ENCODE measurements at places on chromosomes 13 and 19.

DNA sequence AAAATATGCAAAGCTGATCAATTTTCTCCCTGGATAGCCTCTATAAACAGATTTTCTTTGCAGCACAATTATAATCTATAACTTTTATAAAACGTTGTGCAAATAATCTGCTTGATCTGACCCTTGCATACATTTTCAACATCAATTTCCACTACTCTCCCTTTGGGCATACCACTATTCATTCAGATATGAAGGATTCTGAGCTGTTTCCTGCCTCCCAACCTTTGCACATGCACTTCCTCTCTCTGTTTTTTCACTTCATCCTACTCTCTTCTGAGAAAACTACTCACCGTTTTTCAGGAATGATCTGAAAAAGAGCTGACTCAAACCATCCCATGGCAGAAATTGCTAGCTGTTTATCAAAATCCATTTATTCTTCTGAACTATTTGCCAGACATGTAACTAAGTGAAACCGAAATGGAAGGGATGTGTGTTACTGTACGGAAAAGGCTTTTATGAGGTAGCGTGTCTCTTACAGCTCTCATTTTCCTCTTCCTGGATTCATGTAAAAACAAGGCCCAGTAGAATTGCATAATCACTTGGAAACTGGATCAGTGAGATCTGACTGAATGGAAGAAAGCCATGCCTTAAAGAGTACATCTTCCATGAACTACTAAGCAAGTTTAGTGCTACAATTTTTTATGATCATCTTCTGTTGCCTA lies 1447.3 kb upstream of the MIR17HG start:
- DNase-seq, result no peak

DNA sequence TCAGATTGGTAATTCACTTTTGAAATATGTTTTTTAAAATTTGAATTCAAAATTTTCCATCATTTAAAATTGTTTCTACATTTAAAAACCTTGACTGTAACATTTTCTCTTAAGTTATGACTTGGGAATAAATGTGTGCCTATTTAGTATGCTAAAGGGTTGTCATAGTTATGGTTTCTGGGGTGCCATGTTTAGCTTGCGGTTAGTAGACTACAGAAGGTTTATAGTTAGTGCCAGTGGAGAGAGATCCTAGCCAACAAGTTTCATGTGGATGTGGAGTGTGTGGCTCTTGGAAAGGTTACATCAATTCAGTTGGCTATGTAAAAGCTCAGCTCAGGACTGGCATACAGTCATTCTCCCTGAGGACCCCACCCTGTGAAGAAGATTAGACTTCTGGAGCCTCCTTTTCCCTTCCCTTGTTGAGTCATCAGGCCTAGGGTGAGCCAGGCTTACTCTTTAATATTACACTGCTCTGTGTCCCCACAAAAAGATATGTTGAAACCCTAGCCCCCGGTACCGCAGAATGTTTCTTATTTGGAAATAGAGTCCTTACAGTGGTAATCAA lies 20.4 kb downstream of the LMO7 start:
- DNase-seq, result no peak

DNA sequence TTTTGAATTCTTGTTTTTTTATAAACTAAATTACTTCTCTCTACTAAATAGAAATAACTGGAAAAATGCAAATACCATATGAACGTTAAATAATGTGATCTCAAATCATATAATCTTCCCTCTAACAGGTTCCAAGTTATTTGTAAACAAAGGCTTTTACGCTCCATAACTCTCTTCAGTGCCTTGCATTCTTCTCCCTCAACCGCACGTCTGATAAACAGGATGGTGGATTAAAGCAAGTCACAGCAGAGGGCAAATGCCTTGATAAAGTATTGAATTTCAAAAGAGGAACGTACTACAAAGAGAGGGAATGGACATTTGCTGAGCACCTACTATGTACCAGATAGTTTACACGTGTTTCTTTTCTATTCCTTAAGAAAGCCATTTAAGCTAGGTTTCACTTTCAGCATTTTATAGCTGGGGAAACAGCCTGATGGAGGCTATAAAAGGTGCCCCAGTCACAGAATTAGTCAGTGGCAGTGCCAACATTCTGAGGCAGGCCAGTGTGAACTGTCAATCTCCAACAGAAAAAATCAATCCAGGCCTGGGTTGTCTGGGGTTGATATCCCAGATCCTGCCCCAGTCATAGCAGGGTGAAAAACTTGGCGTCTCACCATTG lies 15.8 kb downstream of the MRPS31 start:
- no peak for DNase-seq

GRCh38 chr13:84831666-84832657 lies 949.7 kb upstream of the SLITRK1 start:
- DNase-seq, result no peak

GRCh38 chr19:2544576-2545415 lies 68.9 kb downstream of the GADD45B start:
- no peak for DNase-seq

DNA sequence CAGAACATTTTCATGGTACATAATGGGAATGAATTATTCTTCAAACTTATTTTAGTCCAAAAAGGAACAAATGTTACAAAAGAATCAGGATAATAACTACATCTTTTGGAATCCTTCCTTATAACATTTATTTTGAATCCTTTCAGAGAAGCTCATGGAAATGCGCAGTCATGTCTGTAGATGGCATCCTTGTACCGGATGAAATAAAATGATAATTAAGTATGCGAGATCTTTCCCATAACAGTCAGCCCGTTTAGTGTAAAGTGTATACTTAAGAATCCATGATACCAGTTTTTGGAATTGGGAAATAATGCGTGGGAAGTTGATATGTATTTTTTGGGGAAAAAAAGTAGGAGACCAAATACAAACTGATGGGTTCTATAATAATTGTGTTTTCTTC lies 418.8 kb downstream of the GPC5 start:
- peak; percentile 22 for DNase-seq
